Cortex of kidney (tissue), 1 donor: ENCODE measurements at places on chromosomes 1 and 21.

- DNase-seq: no peak
Measured at GRCh38 chr1:205456383-205456867, 580 bp upstream of the BLACAT1 start.

- no peak for DNase-seq
Measured at GRCh38 chr1:114024049-114024448, 44.8 kb downstream of the OLFML3 start.

GRCh38 chr21:39384674-39385298 lies 35.9 kb upstream of the HMGN1 start:
- no peak for DNase-seq

- DNase-seq: no peak
Measured at GRCh38 chr1:43435146-43436145, 18.3 kb downstream of the HYI start.

DNA sequence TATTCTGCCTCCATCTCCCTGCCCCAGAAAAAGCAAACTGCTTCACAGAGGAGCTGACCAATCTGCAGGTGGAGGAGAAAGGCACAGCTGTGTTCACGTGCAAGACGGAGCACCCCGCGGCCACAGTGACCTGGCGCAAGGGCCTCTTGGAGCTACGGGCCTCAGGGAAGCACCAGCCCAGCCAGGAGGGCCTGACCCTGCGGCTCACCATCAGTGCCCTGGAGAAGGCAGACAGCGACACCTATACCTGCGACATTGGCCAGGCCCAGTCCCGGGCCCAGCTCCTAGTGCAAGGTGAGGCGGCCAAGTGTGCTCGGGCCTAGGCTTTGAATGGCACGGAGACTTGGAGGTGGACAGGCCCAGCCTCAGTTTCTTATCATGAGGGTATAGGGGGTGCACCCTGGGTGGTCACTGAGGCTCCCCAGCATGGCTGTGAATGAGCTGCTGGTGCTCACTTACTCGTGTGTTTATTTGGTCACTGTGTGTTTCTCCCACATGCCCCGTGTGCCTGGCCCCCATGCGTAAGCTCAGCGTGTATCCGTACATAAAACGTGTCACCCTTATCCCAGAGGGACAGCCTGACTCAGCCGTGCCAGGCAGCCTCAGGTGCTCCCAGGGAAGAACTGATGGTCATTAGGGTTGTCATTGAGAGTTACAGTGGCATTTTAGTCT lies 75.8 kb downstream of the OBSCN start:
- no peak for DNase-seq

DNA sequence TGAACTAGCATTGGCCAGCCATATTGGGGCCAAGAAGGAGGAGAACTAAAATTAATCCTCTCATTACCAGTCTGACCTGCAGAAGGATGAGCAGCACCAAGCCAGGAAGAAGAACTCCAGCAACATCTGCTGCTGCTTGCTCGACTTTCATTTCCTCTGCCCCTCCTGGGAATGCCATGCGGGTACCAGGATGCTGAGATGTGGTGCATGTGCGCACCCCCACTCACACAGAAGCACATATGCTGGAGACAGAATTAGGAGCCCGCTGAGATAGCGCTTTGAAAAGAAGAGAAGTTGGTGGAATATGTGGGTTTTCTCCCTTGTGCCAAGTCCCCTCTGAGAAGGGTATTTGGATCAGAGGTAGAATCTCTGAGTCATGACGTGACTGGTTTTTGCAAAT lies 70.4 kb downstream of the PLXNA2 start:
- DNase-seq: no peak

DNA sequence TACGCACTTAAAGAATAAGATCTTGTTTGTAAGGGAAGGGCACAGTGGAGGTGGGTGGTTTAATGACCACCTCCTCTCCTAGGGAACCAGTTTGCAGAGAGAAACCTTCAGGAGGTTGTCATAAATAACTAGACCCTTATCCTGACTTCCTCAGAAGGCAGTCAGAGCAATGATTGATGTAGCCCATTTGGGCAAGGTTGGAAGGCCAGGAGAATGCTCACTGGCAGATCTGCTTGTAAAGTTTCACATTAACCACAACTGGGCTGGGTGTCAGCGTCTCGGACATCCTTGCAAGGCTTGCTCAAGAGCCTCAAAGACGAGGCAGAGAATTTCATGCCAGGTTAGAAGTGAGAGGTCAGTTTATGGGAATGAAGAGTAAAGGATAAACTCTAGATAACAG lies 87.6 kb upstream of the TRABD2B start:
- DNase-seq: no peak

GRCh38 chr1:201632364-201632952 lies 93.5 kb downstream of the NAV1 start:
- DNase-seq: no peak

- no peak for DNase-seq
Measured at GRCh38 chr1:150210706-150211105, 25.2 kb downstream of the ANP32E start.

DNA sequence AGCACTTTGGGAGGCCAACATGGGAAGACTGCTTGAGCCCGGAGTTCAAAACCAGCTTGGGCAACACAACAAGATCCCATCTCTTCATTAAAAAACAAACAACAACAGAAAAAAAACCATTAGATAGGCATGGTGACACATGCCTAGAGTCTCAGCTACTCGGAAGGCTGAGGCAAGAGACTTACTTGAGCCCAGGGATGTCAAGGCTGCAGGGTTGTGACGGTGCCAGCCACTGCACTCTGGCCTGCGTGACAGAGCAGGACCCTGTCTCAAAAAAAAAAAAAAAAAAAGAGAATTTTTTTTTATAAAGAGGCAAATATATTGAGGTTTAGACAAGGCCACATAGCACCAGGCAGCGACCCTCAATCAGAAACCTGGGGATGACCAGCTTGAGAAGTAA lies 62.7 kb downstream of the HSF2BP start:
- DNase-seq: no peak

DNA sequence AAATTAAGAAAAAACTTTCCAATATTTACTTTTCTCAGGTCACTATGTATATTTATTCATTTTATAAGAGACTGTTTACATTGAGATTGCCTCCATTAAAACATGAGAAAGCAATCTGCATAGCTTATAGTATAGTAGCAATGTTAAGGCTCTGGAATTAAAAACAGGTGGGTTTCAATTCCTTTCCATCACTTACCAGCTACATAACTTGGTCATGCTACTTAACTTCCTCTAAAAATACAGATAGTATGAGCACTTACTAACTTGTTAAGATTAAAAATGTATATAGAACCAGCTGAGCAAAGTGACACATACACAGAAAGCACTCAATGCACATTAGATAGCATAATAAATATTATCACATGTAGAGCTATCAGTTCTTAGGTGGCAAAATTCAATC lies 76.6 kb downstream of the LYST start:
- DNase-seq: no peak

- no peak for DNase-seq
Measured at GRCh38 chr1:81989524-81989923, 188.8 kb downstream of the ADGRL2 start.
